EL (cell line): ENCODE measurements at places on chromosomes 6 and 20.

DNA sequence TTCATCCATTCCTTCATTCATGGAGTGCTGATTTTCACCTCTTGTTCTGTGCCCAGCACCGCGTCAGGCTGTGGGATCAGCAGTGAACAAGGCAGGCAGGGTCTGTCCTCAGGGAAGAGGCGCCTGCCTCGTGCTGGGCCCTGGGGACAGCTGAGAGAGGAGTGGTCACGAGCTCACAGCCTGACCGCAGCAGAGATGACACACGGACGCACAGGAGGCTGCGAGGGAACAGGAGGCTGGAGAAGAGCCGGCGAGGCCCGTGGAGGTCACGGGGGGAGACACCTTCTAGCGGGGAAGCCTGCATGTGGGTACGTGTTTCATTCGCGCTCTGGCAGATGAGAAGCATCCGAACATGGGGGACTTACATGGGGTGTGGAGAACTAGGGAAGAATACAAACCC is 27.5 kb downstream of the PXDC1 start:
- no peak for DNase-seq

DNA sequence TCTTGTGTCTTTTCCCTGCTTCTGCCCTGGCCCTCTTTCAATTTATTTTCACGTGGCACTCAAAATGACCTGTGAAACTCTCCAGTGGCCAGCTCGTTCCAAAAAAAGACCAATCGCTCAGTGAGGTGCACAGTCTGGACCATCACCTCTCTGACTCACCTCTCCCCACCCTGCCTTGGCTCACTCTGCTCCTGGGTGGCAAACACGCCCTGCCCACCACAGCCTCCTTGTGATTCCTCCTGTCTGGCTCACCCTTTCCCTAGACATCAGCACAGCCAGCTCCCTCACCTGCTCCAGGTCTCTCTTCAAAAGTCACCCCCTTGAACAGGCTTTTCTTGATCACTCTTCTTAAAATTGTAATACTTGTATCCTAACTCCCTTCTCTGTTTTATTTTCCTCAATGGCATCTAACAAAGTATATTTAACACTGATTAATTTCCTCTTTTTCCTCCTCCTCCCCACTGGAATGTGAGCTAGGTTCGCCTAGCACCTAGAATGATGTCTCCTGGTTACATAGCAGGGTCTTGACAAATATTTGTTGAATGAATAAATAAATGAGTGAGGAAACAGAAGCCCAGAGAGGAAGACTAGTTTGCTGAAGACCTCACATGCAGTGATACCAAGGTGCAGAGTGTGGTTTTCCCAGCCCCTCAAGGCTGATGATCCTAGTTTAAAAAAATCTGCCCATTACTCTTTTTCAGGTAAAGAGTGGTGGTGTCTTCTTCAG is 109.0 kb downstream of the GJA10 start:
- no peak for DNase-seq

GRCh38 chr6:80145509-80145908 is 39.0 kb downstream of the BCKDHB start:
- DNase-seq, result no peak

- DNase-seq, result peak; percentile 3
Measured at GRCh38 chr6:55141611-55142010, 32.7 kb upstream of the HCRTR2 start.

DNA sequence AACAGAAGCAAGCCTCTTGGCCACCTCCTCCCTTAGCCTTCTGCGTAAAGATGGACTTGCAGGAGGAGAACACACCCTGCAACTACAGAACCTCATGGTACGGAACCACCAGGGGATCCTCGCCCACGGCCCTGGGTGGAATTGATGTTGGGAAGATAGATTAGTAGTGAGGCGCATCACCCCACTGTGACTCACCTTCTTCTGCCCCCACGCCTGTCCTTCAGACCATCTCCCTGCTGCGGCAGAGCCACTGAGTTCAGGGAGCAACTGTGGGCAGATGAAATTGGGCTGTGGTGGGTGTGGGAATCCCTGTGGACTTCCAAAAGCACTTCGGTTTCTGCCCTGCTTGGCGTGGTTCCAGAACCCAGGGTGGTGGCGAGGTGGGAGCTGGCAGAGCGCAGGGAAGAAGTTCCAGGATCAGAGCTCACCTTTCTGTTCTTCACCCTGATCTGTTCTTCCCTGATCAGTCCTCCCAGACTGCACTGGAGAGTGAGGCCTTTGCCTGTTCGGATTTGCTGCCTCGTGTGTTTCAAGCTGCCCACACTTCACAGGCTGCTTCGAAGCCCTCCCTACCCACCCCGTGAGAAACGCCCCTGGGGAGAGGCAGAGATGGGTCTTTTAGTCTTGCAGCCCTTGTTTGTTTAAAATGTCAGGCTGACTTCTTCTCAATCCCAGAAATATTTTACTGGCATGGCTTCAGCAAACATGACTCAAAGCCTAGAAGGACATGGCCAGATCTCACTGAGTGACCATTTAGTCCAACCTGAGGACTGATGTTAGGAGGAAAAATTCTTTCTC is 92.8 kb upstream of the MLN start:
- peak; percentile 22 for DNase-seq

DNA sequence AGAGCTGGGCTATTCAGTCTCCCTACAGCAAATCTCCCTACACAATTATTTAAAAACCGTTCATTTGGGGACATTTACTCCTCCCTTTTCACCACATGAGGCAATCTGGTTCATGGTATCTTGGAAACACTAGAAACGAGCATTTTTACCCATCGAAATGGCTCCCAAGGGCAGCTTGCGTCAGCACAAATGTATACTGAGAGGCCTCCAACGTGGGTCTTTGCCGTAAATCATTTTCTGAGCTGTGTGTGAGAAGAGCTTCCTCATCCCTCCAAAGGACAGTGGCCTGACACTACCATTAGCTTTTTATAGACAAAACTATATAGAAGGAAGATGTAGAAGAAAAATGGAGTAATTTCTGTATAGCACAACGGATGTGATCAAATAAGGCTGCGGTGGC is 30.0 kb upstream of the PXDC1 start:
- DNase-seq, result no peak

GRCh38 chr20:37090407-37090806 is 5.4 kb downstream of the RBL1 start:
- DNase-seq, result no peak

DNA sequence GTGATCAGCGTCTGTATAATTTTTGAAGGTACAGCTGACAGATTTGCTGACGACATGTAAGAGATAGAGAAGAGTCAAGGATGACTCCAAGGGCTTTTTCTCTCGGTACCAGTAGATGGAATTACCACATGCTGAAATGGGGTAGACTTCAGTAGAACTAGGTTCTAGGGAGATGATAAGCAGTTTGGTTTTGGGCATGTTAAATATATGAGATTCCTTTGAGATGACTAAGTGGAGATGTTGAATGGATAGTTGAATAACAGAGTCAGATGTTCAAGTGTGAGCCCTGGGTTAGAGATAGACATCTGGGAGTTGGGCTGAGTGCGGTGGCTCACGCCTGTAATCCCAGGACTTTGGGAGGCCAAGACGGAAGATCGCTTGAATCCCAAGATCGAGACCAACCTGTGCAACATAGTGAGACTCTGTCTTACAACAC is 50.0 kb downstream of the PHF20 start:
- DNase-seq, result peak; percentile 94

GRCh38 chr6:168828035-168828434 is 387.1 kb downstream of the SMOC2 start:
- DNase-seq, result no peak

DNA sequence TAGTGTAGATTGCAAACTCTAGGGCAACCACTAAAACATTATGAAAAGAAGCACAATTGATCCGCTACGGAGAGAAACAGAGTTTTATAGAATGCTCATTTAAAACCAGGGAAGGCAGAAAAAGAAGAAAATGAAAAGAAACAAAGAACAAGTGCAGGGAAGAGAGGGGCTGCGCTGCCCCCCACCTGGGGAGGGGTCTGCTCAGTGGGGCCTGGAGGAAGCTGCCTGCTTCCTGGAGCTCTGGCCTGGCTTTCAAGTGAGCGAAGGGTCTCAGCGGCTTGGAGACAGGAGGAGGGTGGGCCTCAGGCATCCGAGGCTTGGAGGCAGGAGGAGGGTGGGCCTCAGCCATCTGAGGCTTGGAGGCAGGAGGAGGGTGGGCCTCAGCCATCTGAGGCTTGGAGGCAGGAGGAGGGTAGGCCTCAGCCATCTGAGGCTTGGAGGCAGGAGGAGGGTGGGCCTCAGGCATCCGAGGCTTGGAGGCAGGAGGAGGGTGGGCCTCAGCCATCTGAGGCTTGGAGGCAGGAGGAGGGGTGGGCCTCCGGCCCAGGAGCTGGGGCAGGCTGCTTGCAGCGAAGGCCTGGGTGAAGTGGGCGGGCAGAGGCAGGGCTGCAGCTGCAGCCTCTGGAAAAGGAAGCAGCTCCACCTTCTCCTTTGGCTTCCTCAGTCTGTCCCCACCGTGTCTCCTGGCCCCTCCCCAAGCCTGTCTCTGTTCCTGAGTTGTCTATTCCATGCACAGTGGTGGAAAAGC is 406.3 kb downstream of the TAF4 start:
- DNase-seq, result no peak

DNA sequence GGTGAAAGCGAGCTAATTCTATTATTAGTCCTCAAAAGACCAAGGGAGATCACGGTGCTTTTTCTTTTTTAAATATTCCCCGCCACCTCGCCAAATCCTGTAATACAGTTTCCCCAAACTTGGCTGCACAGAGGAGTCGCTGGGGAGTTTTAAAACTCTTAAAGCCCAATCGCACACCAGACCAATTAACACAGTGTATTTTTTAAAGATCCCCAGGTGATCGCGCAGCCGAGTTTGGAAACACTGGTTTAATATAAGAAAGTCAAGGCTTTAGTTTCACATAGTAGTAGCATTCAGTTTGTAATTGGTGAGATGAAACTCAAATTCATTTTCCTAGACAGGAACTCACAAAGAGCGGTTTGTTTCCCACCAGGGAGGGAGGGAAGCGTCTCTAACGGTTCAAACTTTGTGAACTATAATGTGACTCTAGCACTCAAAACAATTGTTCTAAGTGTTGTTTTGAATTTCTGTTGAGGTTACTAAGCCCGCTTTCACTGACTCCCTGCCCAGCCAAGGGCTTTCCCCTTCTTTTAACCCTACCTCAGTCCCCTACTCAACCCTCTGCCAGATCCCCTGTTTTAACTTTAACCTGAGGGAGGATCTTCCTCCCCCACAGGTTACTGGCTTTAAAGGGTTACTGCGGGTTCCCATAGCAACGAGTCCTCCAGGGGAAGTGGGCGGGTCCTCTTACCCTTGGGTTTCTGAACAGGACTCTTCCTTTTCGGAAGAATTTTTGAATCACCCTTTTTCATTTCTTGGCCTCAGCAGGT is 25.7 kb upstream of the BTBD3 start:
- DNase-seq, result peak; percentile 85

DNA sequence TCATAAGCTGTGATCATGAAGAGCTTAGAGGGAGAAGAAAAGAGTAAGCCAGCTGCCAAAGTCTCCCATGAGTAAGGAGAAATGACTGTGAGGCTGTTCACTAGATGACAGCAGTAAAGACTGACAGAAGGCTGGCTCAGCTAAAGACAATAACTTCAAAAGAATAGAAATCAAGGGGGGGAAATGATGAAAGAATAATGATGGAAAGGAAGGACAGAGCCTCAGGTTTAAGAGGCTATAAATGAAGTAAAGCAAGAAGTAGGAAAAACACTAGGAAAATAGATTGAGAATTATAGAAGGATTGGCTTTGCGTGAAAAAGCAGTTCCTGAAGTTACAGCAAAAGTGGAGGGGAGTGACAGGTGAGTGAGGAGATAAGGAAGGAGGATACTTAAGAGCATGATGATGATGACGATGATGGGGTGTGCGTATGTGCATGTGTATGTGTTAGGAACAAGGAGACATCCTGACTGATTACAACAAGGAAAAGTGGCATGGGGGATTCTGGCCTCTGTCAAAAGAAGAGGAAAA is 48.2 kb downstream of the HBS1L start:
- DNase-seq, result no peak

- no peak for DNase-seq
Measured at GRCh38 chr6:157552820-157553485, 172.0 kb downstream of the ZDHHC14 start.

- DNase-seq, result no peak
Measured at GRCh38 chr6:146881228-146882181, 282.7 kb downstream of the ADGB start.

GRCh38 chr6:69937402-69938136 is 71.2 kb downstream of the COL19A1 start:
- no peak for DNase-seq

GRCh38 chr6:3938715-3939367 is 89.7 kb downstream of the FAM50B start:
- DNase-seq, result no peak

DNA sequence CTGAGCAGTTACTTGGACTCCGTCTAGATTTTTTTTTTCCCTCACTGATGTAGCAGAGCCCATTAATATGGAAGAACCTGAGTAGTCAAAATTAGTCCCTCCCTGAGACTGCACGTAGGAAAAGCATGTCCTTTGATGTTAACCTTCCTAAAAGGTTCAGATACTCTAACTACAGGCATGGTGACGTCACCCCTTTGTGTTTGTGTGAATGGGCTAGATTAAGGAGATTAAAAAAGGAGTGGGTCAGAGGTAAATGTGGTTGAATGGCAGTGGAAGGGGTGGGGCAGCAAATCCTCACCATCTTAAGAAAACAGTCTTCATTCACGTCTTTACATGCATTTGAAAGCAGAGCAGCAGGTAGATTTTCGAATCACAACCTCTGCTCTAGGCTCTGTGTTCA is 521.1 kb downstream of the TFAP2B start:
- DNase-seq, result no peak

GRCh38 chr6:157670466-157671186 is 152.4 kb upstream of the SNX9 start:
- DNase-seq, result no peak

GRCh38 chr20:62230696-62231095 is 7.6 kb upstream of the OSBPL2 start:
- no peak for DNase-seq

GRCh38 chr6:143000811-143001210 is 55.8 kb upstream of the HIVEP2 start:
- no peak for DNase-seq

DNA sequence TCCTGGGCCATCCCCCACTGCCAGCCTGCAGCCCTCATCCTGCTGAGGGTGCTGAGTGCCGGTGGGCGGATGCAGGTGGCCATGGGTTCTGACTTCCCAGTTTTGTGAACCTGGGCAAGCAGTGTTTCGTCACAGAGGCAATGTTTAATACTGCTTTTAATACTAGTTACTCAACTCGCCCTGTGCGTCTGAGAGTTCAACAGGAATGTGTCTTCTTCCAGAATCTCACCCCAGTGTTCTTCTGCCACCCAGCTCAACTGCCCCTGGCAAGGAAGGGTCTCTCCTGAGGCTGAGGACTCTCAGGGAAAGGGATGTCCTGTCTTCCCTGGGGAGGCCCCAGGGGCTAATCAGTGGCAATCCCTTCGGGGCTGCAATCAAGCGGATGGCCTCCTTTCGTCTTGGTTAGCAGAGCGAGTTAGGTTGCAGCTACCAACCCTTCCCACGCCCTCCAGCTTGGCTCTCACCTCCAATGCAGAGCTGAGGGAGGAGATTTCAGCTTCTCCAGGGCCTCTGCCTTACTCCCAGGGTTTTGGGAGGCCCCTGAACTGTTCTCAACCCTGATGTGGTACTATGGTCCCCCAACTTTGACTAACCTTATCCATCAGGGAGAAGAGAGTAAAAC is 2.0 kb downstream of the KCNK16 start:
- no peak for DNase-seq
